Mucosa of descending colon (tissue), 3 donors: ENCODE measurements at places on chromosomes 1 and 21. TPM values are rescaled to one million over a fixed set of nuclear protein-coding genes. Genes with fewer than 3 reads are reported as not detected.

Gene AK2
- total RNA-seq: 186 TPM

Gene SPRR2F
- total RNA-seq: not detected

Gene AGMAT
- 8.4 TPM for total RNA-seq

Gene TTC34
- 1.1 TPM for total RNA-seq

Gene STIL
- total RNA-seq: 9.6 TPM

Gene PTPRC
- total RNA-seq: 29.4 TPM

DNA sequence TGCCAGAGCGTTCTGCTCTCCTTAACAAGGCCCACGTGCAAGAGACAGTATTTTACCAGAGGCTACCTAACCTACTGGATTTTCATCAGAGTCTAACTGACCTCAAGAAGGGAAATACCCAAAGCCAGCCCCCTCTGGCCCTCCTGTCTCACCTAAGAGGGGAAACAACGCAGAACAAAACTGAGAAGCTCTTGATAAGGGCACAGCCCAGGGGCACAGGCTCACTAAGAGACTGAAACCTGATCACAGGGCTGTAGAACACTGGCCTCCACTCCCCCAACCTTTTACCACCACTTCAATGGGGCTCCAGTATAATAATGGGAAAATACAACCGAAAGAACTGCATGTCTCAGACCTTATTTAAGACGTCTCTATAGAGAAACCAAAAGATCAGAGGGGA is 449.5 kb upstream of the CAMK1G start:
- no peak for DNase-seq

GRCh38 chr1:184507604-184508280 is 120.9 kb downstream of the C1orf21 start:
- no peak for DNase-seq

GRCh38 chr1:206691604-206692003 is 6.9 kb downstream of the MAPKAPK2 start:
- no peak for DNase-seq

DNA sequence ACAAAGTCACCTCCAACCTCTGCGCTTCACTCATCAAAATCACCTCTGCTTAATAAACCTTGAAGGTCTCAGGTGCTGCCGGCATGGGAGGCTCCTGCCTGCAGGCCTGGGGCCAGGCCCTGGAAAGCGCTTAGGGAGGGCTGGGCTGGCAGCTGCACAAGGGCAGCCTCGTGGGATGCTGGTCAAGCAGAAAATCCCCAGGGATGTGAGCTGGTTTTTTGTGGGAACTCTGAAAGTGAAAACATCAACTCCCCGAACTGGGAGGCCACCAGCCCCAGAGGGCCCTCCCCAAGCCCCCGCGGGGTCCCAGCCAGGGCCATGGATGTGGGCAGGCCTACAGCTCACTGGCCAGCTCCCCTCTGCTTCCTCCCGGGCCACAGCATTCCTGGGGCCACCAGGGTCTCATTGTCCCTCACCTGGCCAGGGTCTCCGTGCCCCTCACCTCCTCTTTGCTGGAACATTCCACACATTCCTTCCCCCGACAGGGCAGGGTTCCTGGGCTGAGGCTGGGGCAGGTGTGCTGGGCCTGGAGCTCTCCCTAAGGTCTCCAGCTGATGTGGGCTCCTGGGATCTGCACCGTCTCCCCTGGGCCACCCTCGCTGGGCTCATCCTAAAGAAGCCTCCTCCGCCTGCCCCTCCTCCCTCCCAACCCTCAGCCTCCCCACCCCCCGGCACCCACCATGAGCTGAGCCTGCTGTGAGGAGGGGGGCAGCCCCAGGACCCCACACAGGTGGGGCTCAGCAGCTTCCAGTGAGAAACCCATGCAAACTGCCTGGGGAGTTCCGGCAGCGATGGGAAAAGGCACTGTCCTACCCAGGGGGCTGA is 36.0 kb upstream of the POFUT2 start:
- no peak for DNase-seq

DNA sequence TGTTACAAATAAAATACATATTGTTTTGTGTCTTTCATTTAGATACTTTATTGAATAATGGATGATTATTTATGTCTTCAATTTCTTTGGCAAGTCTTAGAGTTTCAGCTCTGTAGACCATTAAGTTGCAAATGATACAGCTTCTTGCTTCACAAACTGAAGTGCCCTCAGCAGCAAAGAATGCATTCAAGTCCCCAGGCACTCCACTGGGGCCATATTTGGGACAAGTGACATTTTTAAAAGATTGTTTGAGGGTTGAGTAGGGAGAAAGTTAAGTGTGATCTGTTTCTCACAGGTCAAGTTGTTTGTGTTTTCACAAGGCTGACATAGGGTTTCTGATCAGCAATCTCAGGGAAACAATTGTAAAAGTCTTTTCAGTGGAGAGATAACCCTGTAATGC is 400.7 kb downstream of the PLA2G4A start:
- DNase-seq: no peak

- DNase-seq: no peak
Measured at GRCh38 chr1:169891539-169891885, 2.2 kb downstream of the SCYL3 start.

DNA sequence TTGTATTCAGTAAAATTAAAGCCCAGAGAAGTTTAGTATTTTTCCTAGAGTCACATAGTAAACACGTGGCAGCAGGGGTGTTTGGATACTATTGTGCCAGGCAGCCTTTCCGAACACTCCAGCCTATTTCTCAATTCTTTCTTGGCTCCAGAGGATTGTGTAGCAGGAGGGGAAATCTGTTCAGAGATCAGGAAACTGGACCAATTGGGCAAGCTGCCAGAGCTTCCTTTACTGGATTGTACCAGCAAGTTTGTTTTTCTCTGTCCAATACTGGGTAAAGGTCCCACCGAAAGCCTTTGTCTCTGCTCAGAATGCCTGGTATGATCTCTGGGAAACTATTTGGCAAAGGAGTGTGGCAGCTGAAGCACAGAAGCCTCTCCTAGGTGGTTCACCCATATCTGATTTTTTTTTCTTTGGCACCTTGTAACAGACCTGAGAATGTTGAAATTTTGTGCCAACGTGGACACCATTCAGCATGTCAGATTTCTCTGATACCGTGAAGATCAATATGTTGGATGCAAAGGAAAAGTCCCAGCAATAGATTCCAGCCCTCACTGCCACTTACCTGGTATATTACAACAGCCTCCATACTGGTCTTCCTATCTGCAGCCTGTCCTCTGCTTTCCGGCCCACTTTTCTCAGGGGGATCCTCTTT is 126.2 kb downstream of the FGGY start:
- DNase-seq: peak; percentile 36

DNA sequence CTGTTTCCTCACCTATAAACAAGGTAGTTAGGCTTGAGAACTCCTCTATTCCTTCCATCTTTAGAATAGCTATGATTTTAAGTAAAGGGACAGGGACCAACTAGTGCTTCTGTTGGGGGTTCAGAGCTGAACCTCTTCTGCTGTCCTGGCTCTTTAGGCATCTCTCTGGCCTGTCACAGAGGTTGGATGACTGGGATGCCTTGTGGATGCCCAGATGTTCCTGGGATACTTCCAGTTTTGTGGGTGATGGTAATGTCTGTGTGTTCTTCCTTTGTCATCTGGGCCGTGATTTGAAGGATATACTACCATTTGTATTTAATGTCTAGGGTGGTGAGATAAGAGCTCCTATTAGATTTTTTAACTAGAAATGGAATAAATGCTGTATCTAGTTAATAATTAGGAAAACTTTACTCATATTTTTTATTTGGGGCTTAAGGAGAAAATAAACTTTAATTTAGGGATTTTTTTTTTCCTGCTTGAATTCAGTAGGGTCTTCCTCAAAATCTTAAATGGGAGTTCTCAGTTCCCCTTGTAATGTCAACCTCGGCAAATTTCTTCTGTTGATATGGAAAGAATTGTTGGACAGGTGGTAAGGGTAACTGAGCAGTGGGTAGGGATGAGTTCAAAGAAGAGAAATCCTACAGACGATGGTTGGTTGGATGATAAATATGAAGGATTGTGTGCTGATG is 47.2 kb downstream of the LAMC1 start:
- DNase-seq: no peak

DNA sequence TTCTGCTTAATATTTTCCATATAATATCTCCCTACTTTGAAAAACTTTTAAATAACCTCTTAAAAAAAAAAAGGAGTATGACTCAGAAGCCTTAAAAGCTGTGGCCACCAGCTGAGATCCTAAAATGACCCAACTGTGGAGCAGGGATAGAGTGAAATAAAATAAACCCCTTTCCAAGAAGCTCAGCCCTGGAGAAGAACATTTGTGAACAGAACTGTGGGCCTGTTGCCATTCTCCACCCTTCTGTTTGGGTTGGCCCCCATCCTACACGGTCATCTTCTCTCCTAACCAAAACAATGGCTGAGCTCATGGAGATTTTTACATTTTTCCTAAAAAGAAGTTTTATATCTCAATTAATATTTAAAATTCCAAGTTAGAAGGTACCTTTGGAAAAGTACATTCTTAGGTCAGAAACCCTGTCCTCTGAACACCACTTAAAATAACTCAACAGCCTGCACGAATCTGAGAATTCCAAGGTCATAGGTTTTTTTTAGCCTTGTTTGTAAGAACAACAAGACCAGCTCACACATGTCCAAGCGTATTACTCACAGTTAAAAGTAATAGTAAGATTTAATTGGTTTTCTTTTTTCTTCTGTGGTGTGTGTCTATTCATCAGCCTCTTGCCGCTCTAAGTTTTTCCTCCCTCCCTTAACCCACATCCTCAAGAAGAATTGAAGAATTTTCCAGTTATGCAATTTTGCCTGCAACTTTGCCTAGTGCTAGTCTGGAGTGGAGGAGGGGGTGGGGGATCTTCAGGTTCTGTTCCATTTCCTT is 107.7 kb upstream of the ERRFI1 start:
- DNase-seq: peak; percentile 53

- DNase-seq: no peak
Measured at GRCh38 chr1:83034851-83035250, 964.1 kb downstream of the TTLL7 start.

DNA sequence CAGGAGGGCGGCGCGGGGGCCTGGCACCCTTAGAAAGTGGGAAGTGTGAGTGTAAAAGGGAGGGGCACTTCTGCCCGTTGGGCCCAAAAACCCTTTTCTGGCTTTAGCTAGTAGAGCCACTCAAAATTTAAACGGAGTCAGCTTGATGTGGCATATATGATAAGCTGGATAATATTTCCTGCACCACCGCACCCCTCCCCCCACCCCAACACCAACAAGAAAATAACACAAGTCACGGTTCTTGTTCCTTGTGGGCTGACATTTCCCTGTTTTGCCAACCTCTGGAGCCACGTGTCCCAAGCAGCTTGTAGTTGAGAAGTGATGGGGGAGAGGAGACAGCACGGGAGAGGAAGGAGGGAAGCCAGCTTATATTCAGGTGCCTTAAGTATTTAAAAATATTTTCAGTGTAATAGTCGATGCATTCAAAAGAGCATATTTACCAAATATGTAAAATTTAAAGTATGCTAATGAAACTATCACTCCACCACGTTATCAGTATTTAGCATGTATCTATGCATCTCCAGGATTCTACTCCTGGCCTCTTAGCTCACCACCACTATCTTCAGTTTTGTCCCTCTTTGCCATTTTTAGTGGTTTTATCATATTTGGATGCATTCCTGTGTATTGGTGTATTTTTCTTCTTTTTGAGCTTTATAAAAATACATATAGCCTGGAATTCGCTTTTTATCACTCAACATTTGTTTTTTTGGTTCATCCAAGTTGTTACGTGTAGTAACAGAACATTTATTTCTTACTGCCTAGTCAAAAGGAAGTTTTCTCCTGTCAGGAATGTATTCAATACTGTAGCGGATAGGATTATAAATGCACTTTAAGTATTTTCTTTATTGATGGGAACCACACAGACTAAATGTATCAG is 773 bp upstream of the DDX59 start:
- peak; percentile 59 for DNase-seq

DNA sequence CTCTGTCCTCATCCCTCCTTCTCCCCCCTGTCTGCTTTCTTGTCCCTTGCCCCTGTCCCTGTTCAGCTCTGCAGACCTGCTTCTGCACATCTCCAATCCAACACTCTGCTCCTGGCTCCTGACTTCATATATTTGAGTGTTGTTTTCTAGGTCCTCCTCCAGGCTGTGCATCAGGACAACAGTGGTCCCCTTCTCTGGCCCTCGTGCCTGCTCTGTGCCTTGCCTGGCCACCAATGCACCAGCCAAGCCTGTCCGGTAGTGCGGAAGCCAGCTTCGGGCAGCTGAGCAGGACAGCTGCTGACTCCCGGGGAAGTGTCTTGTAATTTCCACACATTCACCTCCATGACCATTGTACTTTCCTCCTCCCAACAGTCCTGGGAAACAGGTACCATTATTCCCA is 203.4 kb upstream of the RAB4A start:
- no peak for DNase-seq

- DNase-seq: no peak
Measured at GRCh38 chr1:231410036-231410612, 12.0 kb downstream of the EGLN1 start.

DNA sequence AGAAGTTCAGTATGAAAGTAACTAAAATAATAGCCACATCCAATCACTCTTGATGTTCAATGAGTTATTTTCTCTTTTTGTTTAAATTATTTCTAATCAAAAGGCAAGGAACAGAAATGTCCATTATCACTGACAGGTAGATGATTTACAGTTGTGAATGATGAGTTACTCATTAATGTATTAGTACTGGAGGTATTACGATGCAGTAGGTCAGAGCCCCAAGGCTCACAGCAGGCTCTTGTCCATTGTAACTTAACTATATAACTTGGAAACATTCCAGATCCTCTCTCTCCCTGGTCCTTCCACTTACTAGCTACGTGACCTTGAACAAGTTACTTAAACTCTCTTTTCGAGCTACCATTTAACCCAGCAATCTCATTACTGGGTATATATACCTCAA is 39.5 kb downstream of the CRB1 start:
- DNase-seq: no peak

DNA sequence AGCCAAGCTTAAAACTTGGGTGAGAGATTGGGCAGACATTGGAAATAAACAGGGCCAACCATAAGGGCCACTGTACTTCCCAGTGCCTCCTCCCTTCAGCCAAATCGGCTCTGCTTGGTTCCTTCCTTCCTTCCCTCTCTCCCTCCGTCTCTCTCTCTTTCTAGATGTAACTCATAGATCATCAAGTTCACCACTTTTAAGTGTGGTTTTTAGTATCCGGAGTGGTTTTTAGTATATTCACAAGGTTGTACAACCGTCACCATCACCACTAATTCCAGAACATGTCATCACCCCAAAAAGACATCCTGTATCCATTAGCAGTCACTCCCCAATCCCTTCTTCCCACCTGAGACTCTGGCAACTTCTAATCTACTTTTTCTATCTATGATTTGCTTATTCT is 51.0 kb downstream of the MYSM1 start:
- no peak for DNase-seq

GRCh38 chr21:41497008-41497407 is 10.9 kb downstream of the TMPRSS2 start:
- DNase-seq: no peak

DNA sequence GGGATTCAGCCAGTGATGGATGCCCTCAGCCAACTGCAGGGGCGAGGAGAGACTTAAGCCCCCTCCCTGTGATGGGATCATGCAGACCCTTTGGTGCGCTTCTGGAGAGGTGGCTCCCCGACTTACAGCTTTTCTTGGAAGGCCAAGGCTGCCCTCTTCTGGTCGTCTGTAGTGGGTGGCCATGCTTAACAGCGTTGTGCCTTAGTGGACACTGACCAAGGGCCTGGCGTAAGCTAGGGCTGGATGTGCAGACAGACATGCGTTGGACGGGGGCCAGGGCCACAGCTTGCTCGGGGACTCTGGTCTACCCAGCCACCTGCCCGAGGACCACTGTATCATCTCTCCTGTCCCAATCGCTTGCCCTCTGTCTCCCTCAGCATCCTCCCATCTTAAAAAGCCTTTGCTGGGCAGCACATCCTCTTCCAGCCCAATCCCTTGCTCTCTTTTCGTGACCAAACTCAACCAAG is 5.5 kb downstream of the AZIN2 start:
- peak; percentile 72 for DNase-seq

GRCh38 chr21:44836666-44837471 is 19.0 kb upstream of the SUMO3 start:
- DNase-seq: no peak
